ENCODE measurements at places on chromosomes 13 and 19. TPM values are rescaled to one million over a fixed set of nuclear protein-coding genes. Genes with fewer than 3 reads are reported as not detected.

GRCh38 chr19:18735752-18736151 lies 52.3 kb downstream of the CRTC1 start:
- no peaks in the 10 kb centered on the region for H3K4me1 ChIP-seq
- no peak overlapping the region for H3K27ac ChIP-seq
- no peaks in the 10 kb centered on the region for H3K27me3 ChIP-seq

GRCh38 chr13:43470610-43471009 lies 316.2 kb downstream of the ENOX1 start:
- no peaks in the 10 kb centered on the region for H3K4me1 ChIP-seq
- no peaks in the 10 kb centered on the region for H3K36me3 ChIP-seq
- H3K27me3 ChIP-seq = peaks cover 8% of the 10 kb centered on the region
- DNase-seq = no peak
- H3K4me3 ChIP-seq = no peak overlapping the region
- no peak overlapping the region for H3K27ac ChIP-seq

GRCh38 chr13:32262165-32262564 lies 53.0 kb downstream of the ZAR1L start:
- H3K27me3 ChIP-seq = peaks cover 9% of the 10 kb centered on the region
- H3K36me3 ChIP-seq = no peaks in the 10 kb centered on the region
- no peak overlapping the region for H3K27ac ChIP-seq
- no peak overlapping the region for H3K4me3 ChIP-seq

DNA sequence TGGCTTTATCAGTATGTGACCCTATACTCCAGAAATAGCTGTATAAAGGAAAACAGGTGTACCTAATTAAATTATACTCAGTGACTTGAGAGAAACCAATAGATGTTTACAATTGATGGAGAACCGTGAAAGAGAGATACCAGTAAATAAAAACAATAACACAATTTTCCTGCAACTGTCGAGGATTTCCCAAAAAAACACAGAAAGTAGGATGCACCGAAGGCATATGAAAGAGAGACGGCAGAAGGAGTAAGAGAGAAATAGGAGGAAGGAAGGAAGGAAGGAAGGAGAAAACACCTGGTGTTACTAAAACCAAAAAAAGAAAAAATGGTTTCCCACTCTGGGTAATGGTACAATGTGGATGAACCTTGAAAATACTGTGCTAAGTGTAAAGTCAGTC lies 6.8 kb upstream of the ZNF229 start:
- H3K36me3 ChIP-seq = peaks cover 4% of the 10 kb centered on the region
- H3K27ac ChIP-seq = no peak overlapping the region
- no peaks in the 10 kb centered on the region for H3K27me3 ChIP-seq
- H3K4me1 ChIP-seq = no peaks in the 10 kb centered on the region
- no peak for DNase-seq

DNA sequence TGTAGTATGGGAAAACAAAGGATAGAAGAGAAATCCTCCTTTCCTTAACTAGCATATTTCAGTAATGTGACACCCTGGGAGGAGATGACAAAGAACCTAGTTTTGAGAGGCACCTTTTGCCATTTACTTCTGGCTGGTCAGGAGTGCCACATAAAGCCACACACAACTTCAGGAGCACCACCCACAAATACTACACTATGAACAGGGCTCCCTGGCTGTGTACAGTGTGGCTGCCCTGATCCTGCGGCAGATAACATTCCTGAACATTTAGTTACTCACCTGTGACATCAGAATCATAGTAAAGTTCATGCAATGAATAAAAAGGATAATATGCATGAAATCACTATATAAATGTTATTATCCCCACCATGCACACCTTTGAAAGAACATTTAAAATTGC lies 17.4 kb upstream of the IRS2 start:
- peaks cover 16% of the 10 kb centered on the region for H3K27me3 ChIP-seq
- no peaks in the 10 kb centered on the region for H3K36me3 ChIP-seq
- H3K4me1 ChIP-seq = no peaks in the 10 kb centered on the region

DNA sequence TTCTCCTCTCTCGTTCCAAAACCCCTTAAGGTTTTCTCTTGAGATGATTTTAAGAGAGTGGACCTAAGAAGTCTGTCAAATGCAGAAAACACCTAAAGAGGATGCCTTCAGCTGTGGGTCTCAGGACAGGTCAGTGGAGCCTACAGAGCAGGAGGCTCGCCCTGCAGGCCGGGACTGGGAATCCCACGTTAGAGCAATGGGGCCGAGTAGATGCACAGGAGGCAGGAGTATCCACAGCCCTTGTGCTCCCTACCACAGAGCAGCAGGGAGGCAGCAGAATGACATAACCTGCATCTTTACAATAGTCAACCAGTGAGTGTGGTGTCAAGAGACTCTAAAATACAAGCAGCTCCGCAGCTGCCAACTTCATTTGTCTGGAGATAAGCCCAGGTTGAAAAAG lies 229.4 kb downstream of the MTUS2 start:
- H3K4me1 ChIP-seq = no peaks in the 10 kb centered on the region
- no peak overlapping the region for H3K4me3 ChIP-seq
- H3K36me3 ChIP-seq = no peaks in the 10 kb centered on the region
- no peak overlapping the region for H3K27ac ChIP-seq

DNA sequence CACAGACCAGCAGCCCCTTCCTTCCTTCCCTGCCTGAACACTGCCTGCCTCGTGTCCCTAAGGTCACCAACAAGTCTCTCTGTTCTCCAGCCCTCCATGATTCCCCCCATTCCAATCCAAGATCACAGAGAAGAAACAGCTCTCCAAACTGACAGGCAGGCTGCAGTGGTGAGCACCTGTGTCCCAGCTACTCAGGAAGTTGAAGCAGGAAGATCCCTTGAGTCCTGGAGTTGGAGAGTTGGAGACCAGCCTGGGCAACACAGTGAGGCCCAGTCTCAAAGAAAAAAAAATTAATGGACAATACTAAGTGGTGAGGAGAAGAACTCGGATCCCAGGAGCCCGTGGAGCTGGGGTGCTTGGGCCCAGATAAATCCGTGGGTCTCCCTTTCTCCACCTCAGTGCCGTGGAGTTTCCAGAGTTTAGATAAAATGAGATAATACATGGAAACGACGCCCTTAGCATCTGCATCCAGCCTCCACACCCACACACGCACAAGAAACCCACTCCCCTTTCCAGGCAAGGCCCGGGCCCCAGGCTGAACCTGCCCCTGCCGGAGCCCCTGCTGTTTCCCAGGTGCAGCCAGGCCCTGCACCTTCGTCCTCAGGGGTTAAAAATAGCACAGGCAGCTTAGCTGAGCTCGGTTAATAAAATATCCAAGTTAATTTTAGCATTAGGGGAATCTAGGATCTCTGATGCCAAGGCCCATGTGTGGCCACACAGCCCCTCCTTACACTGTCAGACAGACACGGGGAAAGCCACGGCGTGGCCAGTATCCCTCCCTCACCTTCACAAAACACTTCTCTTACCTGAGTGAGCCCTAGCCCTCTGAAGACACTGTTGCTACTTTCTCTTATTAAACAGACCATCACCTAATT lies 4.7 kb downstream of the RASA3 start:
- peaks cover 54% of the 10 kb centered on the region for H3K36me3 ChIP-seq
- peaks cover 3% of the 10 kb centered on the region for H3K27me3 ChIP-seq
- no peak for DNase-seq

DNA sequence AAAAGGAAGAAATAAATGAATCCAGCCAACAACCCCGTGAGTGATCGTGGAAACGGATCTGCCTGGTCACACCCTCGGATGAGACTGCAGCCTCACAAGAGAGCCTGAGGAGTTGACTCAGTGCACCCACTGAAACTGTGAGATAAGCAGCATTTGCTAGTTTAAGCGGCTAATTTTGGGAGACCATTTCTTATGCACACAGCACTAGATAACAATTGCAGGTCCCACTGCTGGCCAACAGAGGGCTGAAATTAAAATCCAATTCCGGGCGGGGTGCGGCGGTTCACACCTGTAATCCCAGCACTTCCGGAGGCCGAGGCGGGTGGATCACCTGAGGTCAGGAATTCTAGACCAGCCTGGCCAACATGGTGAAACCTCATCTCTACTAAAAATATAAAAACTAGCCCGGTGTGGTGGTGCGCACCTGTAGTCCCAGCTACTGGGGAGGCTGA lies 3.6 kb downstream of the UQCR11 start:
- no peak overlapping the region for H3K27ac ChIP-seq
- no peaks in the 10 kb centered on the region for H3K27me3 ChIP-seq
- H3K36me3 ChIP-seq = peaks cover 25% of the 10 kb centered on the region
- no peak for DNase-seq
- no peak overlapping the region for H3K4me3 ChIP-seq

- no peak overlapping the region for H3K4me3 ChIP-seq
- peaks cover 16% of the 10 kb centered on the region for H3K4me1 ChIP-seq
- DNase-seq = no peak
Observed at GRCh38 chr13:113860051-113860664, 3.7 kb downstream of the GAS6 start.

GRCh38 chr13:92103689-92104153 lies 705.3 kb downstream of the GPC5 start:
- H3K36me3 ChIP-seq = no peaks in the 10 kb centered on the region
- no peaks in the 10 kb centered on the region for H3K27me3 ChIP-seq
- no peak overlapping the region for H3K27ac ChIP-seq
- no peak overlapping the region for H3K4me3 ChIP-seq

DNA sequence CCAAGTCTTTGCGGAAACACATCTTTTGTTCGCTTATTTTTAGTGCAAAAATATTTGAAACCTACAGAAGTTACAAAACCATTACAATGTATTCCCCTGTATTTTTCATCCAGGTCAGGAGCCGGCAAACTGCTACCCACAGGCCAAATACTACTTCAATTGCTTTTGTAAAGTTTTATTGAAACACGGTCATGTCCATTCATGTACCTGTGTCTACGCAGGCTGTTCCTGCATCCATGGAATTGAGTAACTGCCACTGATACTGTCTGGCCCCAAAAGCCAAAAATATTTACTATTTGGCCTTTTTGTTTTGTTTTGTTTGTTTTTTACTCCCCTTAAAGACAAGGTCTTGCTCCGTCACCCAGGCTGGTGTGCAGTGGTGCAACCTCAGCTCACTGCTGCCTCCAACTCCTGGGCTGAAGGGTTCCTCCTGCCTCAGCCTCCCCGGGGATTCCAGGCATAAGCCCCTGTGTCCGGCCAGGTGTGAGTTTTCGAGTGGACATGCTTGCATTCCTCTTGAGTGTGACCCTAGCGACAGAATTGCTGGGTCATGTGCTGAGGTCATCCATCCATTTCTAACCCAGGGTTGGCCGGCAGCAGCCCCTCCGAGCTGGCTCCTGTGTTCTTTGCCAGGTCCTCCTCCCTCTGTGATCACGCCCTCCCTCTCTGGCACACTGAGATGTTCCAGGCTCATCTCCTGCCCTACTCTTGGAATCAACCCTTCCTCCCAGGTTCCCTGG lies 10.9 kb upstream of the S1PR4 start:
- no peak overlapping the region for H3K4me3 ChIP-seq
- DNase-seq = no peak
- H3K4me1 ChIP-seq = peaks cover 47% of the 10 kb centered on the region
- no peaks in the 10 kb centered on the region for H3K27me3 ChIP-seq
- peaks cover 40% of the 10 kb centered on the region for H3K36me3 ChIP-seq
- H3K27ac ChIP-seq = no peak overlapping the region

GRCh38 chr13:40597735-40598365 lies 68.6 kb downstream of the FOXO1 start:
- H3K36me3 ChIP-seq = peaks cover 14% of the 10 kb centered on the region
- no peak overlapping the region for H3K4me3 ChIP-seq
- peaks cover 64% of the 10 kb centered on the region for H3K4me1 ChIP-seq

GRCh38 chr19:1055028-1055425 lies 11.9 kb upstream of the ARHGAP45 start:
- H3K27ac ChIP-seq = no peak overlapping the region
- H3K27me3 ChIP-seq = no peaks in the 10 kb centered on the region
- peaks cover 52% of the 10 kb centered on the region for H3K36me3 ChIP-seq
- H3K4me1 ChIP-seq = peaks cover 20% of the 10 kb centered on the region
- DNase-seq = no peak
- H3K4me3 ChIP-seq = no peak overlapping the region

GRCh38 chr19:48123907-48124651 lies 13.5 kb upstream of the PLA2G4C start:
- H3K36me3 ChIP-seq = peaks cover 69% of the 10 kb centered on the region
- DNase-seq = no peak
- no peak overlapping the region for H3K4me3 ChIP-seq
- H3K27ac ChIP-seq = no peak overlapping the region
- H3K27me3 ChIP-seq = no peaks in the 10 kb centered on the region

GRCh38 chr19:35828692-35829301 lies 16.2 kb upstream of the PRODH2 start:
- H3K36me3 ChIP-seq = no peaks in the 10 kb centered on the region
- no peak overlapping the region for H3K27ac ChIP-seq
- peaks cover 8% of the 10 kb centered on the region for H3K27me3 ChIP-seq
- peaks cover 3% of the 10 kb centered on the region for H3K4me1 ChIP-seq
- DNase-seq = peak; percentile 78
- no peak overlapping the region for H3K4me3 ChIP-seq

GRCh38 chr13:67515895-67516294 lies 285.8 kb upstream of the PCDH9 start:
- no peaks in the 10 kb centered on the region for H3K27me3 ChIP-seq
- H3K36me3 ChIP-seq = no peaks in the 10 kb centered on the region
- H3K4me3 ChIP-seq = no peak overlapping the region
- no peaks in the 10 kb centered on the region for H3K4me1 ChIP-seq

- peak; percentile 92 for DNase-seq
- H3K27ac ChIP-seq = peak overlapping the region; percentile 81
- H3K36me3 ChIP-seq = no peaks in the 10 kb centered on the region
- H3K27me3 ChIP-seq = peaks cover 7% of the 10 kb centered on the region
- peak overlapping the region; percentile 5 for H3K4me3 ChIP-seq
Observed at GRCh38 chr19:4139614-4140236, 13.7 kb upstream of the CREB3L3 start.

DNA sequence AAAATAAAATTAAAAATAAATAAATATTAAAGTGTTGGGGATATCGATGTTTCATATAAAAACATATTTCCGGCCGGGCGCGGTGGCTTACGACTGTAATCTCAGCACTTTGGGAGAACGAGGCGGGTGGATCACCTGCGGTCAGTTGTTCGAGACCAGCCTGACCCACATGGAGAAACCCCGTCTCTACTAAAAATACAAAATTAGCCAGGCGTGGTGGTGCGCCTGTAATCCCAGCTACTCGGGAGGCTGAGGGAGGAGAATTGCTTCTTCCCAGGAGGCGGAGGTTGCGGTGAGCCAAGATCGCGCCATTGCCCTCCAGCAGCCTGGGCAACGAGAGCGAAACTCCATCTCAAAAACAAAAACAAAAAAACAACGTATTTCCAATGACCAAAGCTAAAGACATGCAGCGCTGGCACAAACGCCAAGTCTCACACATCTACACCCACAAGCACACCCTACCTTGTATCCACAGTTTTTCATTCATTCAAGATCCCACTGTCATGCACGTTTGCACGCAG lies 907 bp downstream of the ZNF569 start:
- H3K4me3 ChIP-seq = peak overlapping the region; percentile 91
- H3K27me3 ChIP-seq = no peaks in the 10 kb centered on the region
- DNase-seq = no peak
- peaks cover 36% of the 10 kb centered on the region for H3K36me3 ChIP-seq

GRCh38 chr13:28583651-28584091 lies 75.3 kb upstream of the POMP start:
- no peak for DNase-seq
- H3K27ac ChIP-seq = no peak overlapping the region
- peaks cover 15% of the 10 kb centered on the region for H3K4me1 ChIP-seq

GRCh38 chr19:33156334-33156733 lies 24.4 kb downstream of the WDR88 start:
- DNase-seq = no peak
- peaks cover 38% of the 10 kb centered on the region for H3K4me1 ChIP-seq
- no peak overlapping the region for H3K4me3 ChIP-seq
- no peak overlapping the region for H3K27ac ChIP-seq
- peaks cover 4% of the 10 kb centered on the region for H3K36me3 ChIP-seq

The CCNA1 gene
- 0.37 TPM for total RNA-seq

The CBARP gene
- 0.10 TPM for total RNA-seq

The ZNF560 gene
- not detected for total RNA-seq

The NKG7 gene
- 410 TPM for total RNA-seq

The MAP4K1 gene
- 259 TPM for total RNA-seq

The ZNF446 gene
- 6.9 TPM for total RNA-seq

The GSX1 gene
- not detected for total RNA-seq

The CD22 gene
- 0.63 TPM for total RNA-seq

The IRGC gene
- total RNA-seq = not detected

The FCAR gene
- not detected for total RNA-seq

The APLP1 gene
- 0.87 TPM for total RNA-seq

All from activated CD8-positive, alpha-beta T cell treated with anti-CD3 and anti-CD28 coated beads, Interleukin-2, amount 10 ng/mL, durations not matched to agents 7 days and 5 days (primary cell).